ENCODE measurements at places on chromosomes 7 and 10.

DNA sequence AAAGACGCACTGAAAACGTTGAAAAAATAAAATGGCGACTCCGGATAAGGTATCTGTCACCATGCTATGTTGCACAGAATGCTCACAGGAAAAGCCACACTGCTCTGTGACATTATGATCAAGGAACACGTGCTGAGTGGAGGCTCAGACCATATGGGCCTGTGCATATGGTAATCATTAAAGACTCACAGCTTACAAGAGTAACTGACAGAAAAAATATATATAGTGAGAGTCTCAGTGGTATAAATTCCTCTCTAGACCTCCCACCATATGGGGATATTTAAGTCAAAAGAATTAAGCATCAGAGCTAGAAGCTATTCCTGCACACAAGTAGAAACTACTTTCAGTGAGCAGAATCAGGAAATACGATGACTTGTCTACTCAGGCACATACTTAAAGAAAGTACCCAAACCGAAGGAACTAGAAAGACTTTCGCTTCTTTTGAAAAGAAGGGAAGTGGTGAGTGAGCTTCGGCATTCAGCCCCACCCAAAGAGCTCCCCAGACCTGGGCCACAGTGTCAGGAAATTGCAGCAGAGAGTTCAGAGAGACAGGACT is 65.1 kb upstream of the MPP7 start:
- DNase-seq: peak; percentile 12

DNA sequence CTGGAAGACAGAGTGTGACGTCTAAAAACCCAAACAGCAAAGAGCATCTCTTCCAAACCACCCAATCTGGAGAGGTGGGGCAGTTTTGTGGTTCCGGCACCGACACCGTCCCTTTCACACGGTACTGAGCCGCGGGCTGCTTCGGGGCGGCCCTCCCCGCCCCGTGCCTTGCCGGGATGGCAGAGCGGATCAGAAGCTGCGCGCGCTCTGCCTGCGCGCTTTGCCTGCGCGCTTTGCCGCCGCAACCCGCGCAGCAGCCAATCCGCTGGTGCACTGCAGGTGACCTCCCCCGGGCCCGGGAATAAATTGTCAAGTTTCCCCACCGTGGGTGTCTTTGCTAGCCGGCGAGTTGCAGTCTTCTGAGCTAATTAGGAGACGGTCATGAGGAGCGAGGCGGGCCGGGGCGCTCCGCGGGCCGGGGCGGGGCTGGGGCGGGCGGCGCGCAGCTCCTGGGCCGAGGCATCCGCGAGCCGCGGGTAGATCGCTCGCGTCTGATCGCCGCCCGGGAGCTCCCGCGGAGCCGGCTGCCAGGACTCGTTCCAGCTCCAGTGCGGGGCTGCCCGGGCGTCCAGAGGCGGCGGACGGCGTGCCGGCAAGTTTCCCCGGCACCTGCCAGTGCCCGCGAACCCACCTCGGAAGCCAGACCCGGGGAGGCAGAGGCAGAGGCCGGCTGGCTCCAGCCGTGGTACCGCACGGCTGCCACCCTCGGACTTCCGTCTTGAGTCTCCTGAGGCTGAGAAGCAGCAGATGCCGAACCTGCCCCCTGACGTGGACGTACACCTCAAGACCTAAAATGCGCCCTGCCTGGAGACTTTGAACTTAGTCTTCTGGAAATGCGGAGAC is 536.0 kb upstream of the GALNT17 start:
- DNase-seq: no peak

DNA sequence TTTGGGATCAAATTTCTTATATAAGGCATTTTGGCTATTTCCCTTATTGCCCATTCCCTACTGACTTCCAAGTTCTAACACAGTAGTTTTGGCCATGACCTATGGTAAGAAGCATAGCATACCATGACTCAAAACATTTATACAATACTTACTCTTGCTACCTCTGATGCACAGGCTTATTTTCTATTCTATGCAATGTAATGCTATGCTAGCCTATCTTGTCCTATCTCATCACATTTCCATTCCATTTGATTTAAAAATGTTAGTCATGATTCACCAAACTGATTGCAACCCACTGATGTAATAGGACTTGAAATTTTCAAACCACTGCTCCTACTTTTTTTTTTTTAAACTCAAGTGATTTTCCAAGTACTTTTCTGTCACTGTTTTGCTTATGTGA is 658.5 kb downstream of the TYW1 start:
- DNase-seq: no peak

DNA sequence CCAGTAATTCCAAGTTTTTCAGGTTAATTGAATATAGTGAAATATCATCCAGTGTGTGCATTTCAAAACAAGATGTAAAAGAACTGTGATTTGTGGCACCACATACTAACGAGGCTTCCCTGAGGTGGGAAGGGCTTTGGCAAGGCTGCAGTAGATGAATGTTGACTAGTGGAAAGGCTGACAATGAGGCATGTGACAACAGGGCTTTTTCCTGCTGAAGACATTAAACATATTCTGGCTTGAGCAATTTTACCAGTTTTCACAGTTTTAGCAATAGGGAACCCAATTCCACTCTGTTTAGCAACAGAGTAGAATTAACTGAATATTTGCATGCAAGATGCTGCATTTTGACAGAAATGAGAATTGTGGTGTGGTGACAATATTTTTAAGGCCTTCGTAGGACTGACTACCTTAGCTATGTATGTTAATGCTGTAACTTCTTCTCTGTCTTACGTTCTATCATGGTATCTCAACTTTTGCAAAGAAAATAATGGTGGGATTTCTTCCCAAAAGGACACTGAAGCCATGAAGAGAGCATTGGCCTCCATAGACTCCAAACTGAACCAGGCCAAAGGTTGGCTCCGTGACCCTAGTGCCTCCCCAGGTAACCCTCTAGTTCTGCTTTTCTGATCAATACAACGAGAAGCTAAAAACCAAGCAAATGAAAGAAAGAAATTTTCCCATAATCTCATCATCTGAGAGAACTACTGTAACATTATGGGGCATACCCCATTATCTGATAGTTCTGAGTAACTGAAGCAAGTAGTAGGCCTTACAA is 68.5 kb downstream of the AP3M1 start:
- DNase-seq: no peak

GRCh38 chr10:30467651-30468338 is 33.8 kb downstream of the MAP3K8 start:
- DNase-seq: no peak

Measured in stimulated activated CD8-positive, alpha-beta memory T cell treated with anti-CD3 and anti-CD28 coated beads, Interleukin-15, amount 100 ng/mL, for 1 hour (primary cell).